SW480 (cell line): ENCODE measurements at places on chromosomes 2 and 18.

- no peak for DNase-seq
Observed at GRCh38 chr2:38797953-38798352, 19.9 kb downstream of the GEMIN6 start.

DNA sequence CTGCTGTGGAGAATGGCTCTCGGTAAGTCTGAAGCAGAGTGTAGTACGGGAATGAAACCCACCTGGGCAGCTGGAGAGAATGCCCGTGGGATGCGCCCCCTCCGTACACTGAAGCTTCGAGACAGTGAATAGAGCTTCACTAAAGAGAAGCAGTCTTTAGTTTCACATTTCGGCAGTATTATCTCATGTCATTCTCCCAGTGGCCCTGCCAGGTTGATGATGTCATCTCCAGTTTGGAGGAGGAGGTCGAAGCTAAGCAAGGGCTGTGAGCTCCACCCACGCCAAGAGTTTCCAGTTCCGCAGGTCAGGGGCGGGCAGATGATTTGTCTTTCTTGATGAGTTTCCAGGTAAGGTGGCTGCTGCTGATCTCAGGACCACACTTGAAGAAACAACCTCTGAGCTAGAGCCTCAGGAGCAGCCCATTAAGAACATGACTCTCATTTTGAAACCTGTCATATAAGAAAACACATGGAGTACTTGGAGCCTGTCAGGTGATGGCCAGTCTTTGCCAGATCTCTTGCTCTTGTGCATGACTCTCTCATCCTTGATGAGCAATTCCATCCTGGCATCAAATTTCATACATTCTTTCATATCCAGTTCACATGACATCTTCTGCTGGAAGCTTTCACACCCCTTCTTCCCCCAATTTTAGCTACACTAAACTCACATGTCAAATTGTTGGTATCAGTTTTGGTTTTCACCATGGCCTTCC, 475.0 kb downstream of the RNF144A start:
- no peak for DNase-seq

DNA sequence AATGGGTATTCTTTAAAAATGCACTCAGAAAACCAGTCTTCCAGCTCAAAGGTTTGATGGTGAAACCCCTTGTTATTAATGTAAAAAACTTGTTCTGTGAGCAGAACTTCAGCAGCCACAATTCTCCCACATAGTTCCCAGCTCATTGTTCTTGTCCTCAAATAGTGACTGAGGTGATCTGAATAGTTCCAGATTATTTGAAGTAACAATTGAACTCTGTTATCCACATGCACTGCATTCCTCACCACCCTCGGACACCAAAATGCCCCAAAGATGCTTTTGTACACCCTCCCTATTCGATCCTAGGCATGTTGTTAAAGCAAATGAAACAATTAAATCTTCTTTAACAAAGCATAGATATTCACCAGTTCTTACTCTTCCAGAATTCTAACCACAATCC, 2186.8 kb upstream of the CELF4 start:
- no peak for DNase-seq

DNA sequence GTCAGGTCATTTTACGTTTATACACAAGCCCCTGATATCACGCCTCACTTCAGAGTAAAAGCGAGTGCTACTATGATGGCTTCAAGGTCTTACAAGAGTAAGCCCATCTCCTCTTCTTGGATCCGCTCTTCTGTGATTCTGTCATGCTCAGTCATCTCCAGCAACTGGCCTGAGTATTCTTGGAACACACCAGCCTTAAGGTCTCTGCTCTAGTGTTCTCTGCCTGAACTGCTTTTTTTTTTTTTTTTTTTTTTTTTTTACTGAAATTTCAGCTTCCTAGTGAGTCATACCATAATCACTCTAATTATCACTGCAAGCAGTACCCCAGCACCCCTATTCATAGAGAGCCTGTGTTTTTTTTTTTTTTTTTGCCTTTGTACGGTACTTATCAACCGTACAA, 1228.9 kb downstream of the CNTNAP5 start:
- DNase-seq: peak; percentile 4

- DNase-seq: no peak
Observed at GRCh38 chr18:32753656-32754260, 19.1 kb downstream of the KLHL14 start.

DNA sequence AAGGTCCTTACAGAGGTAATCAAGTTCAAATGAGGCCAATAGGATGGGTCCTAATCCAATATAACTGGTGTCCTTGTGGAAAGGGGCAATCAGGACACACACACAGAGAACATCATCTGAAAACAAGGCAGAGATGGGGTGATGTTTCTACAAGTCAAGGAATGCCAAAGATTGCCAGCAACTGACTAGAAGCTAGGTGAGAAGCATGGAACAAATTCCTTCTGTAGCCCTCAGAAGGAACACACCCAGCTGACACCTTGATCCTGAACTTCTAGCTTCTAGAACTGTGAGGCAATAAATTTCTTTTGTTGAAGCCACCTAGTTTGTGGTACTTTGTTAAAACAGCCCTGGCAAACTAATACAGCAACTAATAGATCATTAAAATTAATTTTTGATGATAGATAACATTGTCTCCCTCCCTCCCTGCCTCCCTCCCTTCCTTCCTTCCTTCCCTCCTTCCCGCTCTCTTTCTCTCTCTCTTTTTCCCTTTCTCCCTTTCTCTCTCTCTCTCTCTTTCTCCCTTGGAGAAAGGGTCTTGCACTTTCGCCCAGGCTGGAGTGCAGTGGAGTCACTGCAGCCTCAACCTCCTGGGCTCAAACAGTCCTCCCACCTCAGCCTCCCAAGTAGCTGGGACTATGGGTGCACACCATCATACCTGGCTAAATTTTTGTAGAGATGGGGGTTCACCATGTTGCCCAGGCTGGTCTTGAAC, 10.3 kb upstream of the CD8A start:
- DNase-seq: no peak

DNA sequence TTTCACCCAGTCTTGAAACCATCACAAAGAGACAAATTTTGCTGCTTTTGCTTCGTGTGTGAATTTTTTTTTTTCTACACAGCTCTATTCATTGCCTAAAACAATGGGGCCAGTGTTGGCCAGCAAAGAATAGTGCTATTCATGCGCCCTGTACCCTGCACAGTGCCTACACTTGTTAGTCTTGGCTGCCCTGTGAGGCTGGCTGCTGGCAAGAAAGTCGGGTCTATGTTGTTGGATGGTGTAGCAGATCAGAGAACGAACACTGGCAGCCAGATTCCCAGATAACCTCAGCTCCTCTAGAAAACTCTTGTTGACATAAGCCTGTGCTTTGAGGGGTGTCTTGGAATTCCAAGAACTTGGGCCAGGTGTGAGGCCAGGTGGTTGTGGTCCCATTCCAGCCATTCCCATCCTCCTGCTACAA, 455.7 kb upstream of the TCF4 start:
- DNase-seq: no peak

GRCh38 chr2:150531591-150531990, 44.1 kb upstream of the RND3 start:
- no peak for DNase-seq

DNA sequence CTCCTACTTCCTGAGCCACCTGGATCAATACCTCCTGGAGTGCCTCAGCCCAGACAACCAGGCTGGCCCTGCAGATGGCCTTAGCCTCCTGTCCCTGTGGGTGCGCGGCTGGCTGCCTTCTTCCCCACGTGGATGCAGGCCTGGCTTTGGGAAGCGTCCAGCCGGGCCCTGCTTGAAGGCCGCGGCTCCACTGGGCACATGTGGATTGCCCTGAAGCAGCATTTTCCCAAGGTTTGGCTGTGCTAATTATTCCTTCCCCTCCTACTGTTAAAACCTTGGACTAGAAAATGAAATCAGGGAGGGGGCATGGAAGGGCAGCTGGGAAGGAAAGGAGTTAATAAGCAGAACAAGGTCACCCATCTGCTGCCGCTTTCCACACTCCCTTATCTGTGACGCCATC, 143.0 kb upstream of the GATA6 start:
- no peak for DNase-seq

DNA sequence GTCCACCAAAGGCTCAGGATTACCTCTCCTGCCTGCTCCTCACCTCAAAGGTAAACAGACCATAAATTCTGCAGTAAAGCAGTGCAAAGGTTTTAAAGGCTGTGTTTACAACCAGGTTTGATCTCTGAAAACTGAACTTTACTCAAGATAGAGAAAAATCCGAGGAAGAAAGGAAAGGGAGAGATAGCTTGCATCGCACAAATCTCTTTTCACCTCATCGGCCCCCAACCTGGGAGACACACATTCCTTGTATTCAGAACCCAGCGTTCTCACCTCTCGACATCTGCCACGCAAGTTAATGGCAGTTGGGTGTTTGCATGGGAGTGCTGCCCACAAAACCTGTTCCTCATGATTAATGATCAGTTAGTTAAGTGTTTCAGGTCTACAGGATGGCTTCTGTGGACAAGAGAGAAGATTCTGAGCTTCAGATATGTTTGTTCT, 72.6 kb downstream of the GATA6 start:
- DNase-seq: no peak

- peak; percentile 52 for DNase-seq
Observed at GRCh38 chr2:55839182-55839819, 84.3 kb downstream of the EFEMP1 start.

- DNase-seq: no peak
Observed at GRCh38 chr18:47490882-47491281, 239.4 kb upstream of the SKOR2 start.
